ENCODE measurements at places on chromosomes 6 and 20. TPM values are rescaled to one million over a fixed set of nuclear protein-coding genes. Genes with fewer than 3 reads are reported as not detected.

DNA sequence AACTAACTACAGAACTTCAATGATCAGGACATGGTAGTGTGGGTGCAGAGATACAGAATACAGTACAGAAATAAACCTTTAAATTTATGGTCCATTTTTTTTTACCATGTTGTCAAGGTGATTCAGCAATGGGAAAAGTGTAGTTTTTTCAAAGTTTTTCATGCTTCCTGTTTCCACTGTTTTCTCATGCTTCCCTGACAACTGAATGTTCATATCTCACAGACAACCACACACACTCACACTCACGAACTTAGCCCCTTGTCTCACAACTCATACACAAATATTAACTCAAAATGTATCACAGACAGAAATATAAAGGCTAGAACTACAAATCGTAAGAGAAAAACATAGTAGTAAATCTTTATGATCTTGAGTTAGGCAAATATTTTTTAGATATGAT is 232.6 kb upstream of the CDYL start:
- no peak for DNase-seq

GRCh38 chr20:15593081-15593480 is 980.2 kb downstream of the KIF16B start:
- DNase-seq = no peak

DNA sequence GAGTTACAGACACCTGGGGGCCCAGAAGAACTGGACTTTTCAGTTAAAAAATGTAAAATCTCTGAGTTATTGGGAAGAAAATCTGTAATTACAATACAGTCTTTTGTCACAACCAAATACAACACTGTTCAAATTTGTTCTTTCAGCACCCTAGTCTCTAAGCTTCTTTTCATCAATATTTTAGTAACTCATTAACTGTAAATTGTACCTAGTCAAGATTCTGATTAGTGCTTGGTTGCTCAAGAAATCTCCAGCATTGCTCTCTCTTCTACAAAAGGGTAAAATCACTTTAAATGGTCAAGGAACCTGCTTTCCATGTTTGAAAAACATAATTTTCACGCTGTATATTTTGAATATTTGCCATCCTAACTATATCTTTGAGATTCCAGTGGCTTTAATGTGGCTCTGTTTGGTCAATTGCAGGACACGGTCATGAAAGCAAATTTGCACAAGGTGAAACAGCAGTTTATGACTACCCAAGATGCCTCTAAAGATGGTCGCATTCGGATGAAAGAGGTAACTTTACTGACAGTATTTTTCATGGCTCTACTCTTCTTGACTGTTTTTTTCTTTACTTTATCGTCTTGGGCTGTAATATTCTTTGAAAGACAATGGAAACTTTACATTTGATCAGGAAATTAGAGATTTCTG is 9.2 kb downstream of the SCGN start:
- DNase-seq = no peak

GRCh38 chr6:127191716-127192115 is 73.2 kb downstream of the RSPO3 start:
- no peak for DNase-seq

DNA sequence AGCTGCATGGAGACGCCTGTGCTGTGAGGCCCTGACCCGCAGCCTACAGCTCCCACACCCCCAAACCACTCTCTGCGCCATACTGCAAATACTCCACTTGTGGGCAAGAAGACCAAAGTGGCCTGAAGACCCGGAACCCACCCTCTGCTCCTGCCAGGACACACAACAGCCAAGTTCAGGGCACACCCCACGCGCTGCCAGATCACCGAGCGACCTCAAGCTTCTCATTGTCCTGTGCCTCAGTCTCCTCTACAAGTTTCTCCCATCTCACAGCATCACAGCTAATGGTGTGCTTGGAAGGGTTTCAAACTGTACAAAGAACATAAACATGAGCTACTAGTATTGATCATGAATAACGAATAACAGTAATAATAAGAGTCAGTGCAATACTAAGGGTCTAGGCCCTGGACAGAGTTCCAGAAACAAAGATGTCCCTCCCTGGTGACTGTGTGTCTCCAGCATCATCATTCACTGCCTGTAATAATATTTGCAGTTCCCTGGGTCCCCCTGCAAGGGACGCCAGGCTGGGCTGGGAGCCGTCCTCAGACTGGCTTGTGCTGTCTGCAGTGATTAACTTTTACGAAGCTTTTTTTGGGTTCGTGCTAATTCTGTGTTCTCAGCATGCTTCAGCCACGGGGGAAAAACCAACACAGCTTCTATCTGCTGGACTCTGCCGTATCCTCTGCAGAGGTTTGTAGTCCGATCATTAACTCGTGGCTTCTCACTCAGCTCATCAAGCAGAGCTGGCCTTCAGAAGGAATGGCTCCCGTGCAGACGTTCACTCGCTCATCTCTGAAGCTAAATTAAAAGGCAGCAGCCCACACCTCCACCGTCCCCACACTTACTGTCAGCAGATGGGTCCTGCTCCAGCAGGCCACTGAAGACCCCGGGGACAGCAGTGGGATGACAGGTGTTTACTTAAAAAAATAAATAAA is 81.6 kb upstream of the MPC1 start:
- DNase-seq = no peak

DNA sequence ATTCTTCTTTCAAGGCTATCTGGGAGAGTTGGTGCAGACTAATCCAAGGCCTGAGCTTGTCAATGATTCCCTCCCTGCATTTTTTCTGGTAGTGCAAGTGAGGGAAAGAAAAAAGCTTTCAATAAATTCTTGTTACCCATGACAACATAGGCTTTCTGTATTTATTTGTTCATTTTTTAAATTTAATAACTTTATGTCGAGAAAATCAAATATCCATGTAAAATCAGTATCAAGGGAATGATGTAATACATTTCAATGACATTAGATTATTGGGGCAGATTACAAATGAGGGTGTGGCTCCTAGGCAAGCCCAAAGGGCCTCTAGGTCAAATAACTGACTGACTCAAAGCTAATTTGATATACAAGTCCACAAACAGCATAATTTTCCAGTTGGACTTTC is 104.0 kb downstream of the GJA1 start:
- DNase-seq = no peak

BMP7 gene
- total RNA-seq = 2.5 TPM

NPEPL1 gene
- total RNA-seq = 23.1 TPM

ELOVL4 gene
- total RNA-seq = 0.19 TPM

Data from heart right ventricle (tissue), 16 donors.